ENCODE measurements at places on chromosomes 4 and X.

DNA sequence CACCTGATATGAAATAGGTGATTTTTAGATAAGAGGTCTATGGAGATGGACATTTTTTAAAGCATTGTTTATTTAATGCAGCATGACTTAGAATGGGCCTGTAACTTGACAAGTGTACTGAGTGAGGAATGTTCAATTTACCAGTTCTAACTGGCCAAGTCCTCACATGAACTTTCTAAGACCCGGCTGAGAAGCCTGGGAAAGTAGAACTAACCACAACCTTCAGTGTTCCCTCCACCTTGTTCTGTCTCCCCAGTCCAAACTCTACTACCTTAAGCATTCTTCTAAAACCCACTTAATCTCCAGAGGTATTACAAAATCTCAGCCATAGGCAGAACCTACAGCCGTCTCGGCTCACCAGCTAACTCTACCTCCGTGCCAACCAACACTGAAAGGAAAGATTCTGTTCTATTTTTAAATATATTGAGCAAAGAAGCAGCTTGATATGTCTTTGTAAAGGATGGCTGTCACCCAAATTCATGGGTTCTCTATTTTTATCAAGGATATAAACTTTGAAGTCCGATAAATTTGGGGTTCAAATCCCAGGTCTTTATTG lies 6.8 kb downstream of the PPARGC1A start:
- no peak for DNase-seq

DNA sequence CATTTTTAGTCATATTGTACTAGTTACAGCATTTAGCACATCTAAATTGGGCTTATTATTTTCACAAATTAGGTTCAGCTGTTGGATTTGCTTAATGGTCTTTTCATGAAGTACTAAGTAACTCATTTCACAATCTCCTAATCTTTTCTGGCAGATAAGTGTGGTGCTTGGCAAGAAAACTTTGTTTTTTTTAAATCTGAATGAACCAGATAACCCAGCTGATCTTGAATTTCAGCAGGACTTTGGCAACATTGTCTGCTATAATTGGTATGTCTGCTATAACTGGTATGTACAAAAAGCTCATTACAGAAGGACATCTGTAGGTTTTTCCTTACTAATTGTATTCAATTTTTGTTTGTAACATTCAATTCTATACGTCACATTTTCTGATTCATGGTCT lies 22.7 kb downstream of the WDR19 start:
- DNase-seq = no peak

DNA sequence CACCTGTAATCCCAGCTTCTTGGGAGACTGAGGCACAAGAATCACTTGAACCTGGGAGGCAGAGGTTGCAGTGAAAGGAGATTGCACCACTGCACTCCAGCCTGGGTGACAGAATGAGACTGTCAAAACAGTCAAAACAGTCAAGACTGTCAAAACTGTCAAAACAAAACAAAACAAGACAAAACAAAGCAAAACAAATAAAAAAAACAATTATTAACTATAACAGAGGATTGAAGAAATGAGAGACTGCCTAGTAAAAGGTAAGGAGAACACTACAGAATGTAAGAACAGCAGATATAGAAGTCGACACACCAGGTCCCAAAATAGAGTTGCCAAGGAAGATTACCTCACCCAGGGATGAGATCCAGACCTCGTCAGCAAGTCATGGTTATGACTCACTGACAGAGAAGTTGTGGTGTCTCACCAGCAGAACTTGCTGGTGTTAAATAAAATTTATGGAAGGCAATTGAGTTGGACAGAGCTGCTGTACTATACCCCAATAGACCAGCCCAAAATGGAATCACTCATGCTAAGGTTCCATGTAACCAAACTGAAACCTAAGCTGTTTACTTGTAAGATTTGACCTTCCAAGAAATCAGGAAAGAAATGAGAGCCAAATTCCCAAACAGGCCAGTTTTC lies 32.1 kb upstream of the GK start:
- DNase-seq = no peak

DNA sequence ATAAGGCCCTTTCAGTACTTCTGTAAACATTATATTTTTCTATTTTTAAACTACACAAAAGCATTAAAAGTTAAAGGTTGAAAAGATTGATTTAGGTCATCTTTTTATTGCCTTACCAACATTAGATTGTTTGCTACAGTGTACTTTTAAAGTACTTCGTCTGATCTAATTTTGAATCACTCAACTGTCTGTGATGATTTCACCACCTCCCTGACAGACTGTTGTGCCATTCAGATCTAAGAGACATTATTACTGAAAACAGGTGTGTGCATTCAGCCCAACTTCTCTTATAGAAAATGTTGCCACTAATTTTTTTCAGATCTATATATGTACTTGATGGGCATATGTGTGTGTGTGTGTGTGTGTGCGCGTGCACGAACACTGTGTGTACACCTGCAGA lies 39.3 kb downstream of the GASK1B start:
- DNase-seq = no peak

GRCh38 chr4:181365671-181366070 lies 877.5 kb upstream of the TENM3 start:
- no peak for DNase-seq

DNA sequence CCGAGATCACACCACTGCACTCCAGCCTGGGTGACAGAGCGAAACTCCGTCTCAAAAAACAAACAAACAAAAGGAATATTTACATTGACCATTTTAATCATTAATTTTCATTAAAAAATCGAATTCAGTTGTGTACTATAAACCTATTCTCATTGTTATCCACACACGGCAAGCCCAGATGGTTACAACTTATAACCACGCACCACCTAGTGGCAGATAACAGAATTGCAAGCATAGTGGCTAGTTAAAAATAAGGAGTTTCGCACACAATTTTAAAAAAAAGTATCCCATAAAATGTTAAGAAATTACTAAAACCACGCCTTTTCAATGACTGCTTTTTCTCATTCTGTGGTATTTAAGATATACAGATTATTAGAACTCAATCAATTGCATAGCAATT lies 25.4 kb downstream of the MBNL3 start:
- no peak for DNase-seq

- DNase-seq = no peak
Measured at GRCh38 chr4:52014903-52015302, 5.3 kb downstream of the LRRC66 start.

- DNase-seq = no peak
Measured at GRCh38 chr4:149441338-149441737, 374.3 kb downstream of the IQCM start.

DNA sequence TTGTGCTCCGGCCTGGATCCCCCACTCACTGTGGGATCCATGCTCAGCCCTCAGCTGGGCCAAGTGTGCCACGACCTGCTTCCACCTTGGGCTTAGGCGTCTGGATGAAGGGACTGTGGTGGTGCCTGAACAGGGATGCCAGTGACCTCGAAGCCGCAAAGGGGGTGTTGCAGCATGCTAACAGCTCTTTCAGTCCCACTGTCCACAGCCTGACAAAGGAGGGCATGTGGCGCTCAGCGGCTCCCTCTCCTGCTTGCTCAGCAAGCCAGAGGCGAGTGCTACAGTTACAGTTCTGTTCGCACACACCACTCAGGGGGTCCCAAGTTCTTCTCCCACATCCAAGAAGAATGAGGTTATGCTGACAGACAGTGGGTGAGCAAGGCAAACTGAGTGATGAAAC lies 5.2 kb upstream of the IGBP1 start:
- DNase-seq = no peak

- no peak for DNase-seq
Measured at GRCh38 chrX:11105080-11105479, 6.1 kb upstream of the HCCS start.
